Activated T-helper 1 cell treated with anti-CD3 and anti-CD28 coated beads, Interleukin-2, amount 50 U/mL, for 16 hours (primary cell): ENCODE measurements at places on chromosomes 16 and 17.

- no peak for DNase-seq
Observed at GRCh38 chr16:22857296-22858025, 43.5 kb downstream of the HS3ST2 start.

DNA sequence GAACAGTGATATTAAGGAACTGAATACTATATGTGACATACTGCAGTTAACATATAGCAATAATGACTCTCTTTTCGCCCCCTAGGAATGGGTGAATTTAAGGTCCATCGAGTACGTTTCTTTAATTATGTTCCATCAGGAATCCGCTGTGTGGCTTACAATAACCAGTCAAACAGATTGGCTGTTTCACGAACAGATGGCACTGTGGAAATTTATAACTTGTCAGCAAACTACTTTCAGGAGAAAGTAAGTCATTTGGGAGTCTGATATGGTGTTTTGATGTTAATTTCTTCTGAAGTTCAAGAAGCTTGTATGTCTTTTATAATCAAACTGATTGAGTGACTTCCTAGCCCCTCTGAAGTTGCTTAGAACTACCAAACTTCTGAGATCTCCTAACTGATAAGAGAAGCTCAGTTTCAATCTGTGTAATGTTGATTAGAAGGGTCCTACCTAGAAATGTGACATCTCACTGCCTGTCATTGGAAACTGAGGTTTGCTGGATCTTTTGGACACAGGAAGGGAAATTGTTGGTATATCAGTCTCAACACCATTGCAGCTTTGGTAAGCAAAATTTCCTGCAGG lies 1.0 kb downstream of the UTP4 start:
- no peak for DNase-seq

- peak; percentile 16 for DNase-seq
Observed at GRCh38 chr17:18315562-18315922, 449 bp downstream of the SMCR8 start.

- no peak for DNase-seq
Observed at GRCh38 chr16:3839402-3840184, 40.9 kb downstream of the CREBBP start.

DNA sequence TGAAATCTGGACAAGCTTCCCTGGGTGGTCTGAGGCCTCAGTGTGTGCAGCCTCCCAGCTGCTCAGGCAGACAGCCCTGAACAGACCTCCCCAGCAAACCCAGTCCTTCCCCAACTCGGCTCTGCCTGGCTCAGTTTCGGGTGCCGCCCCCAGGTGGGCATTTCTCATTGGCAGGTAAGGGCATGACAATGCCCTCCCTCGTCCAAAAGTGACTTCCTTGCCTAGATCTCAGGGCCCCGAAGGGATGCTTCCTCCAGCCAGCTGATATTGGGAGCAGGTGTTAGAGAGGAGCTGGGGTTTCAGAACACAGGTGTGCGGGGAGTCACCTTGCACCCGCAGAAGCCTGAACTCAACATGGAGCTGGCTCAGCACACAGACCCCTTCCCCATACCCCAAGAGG lies 3.8 kb upstream of the PPL start:
- DNase-seq = no peak

DNA sequence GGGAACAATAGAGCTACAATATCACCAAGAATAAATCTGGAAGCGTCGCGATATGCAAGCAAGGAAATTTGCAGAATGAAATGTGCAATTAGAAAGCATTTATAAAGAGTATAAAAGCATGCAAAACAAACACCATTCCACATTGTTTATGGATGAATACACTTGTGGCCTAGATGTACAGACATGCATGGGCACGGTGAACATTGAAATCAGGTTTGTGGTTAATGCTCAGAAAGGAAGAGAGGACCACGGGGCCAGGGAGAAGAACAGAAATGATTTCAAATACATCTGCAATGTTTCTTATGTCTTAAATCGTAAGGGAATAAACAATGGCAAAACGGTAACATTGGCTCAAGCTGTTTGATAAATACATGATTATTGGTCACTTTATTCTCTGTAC lies 235.9 kb downstream of the FOXL1 start:
- no peak for DNase-seq

- DNase-seq = no peak
Observed at GRCh38 chr16:12545792-12546342, 257.8 kb downstream of the CPPED1 start.
